SW480 (cell line): ENCODE measurements at places on chromosomes 1 and 21.

DNA sequence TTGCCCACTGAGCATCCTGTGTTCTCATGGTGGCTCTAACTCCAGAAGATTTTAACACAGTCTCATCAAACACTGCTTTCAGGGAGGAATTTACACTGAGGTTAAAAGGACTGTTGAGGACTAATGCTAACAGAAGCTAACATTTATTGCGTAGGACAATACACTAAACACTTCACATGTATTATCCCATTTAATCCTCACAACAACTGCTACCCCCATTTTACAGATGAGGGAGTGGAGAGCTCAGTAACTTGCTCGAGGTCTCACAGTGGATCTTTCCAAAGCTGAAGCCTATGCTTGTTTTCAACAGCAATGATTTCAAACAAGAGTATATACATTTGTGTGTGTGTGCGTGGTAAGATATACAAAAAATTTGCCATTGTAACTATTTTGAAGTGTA, 13.9 kb downstream of the ATF3 start:
- no peak for DNase-seq

- peak; percentile 90 for DNase-seq
These were observed 40.6 kb upstream of the MARK1 start for GRCh38 chr1:220487297-220487820.

- DNase-seq, result no peak
These were observed 22.7 kb downstream of the UCHL5 start for GRCh38 chr1:193036337-193037047.

GRCh38 chr1:154493276-154493675, 8.7 kb upstream of the TDRD10 start:
- no peak for DNase-seq

- peak; percentile 92 for DNase-seq
These were observed 1.1 kb upstream of the EPHA2 start for GRCh38 chr1:16156848-16157495.

DNA sequence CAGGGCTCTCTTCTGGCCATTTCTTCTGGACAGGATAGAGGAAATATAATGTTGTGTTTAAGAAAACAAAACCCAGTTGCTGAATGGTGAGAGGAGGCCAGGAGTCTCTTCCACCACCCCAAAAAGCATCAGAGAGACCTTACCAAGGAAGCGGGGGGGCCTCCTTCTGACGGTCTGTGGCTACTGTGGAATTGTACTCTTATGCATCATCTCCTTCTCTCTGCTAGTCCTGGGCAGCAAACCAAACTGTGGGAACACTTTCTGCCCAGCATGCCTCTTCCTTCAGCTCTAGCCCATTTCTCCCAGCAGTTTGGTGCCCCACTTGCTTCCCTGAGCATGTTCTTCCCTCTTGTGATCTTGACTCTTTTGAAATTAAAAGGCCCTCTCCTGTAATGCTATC, 157.7 kb downstream of the HHIPL2 start:
- DNase-seq, result no peak

GRCh38 chr1:206732992-206733391, 37.6 kb upstream of the IL19 start:
- DNase-seq, result no peak

DNA sequence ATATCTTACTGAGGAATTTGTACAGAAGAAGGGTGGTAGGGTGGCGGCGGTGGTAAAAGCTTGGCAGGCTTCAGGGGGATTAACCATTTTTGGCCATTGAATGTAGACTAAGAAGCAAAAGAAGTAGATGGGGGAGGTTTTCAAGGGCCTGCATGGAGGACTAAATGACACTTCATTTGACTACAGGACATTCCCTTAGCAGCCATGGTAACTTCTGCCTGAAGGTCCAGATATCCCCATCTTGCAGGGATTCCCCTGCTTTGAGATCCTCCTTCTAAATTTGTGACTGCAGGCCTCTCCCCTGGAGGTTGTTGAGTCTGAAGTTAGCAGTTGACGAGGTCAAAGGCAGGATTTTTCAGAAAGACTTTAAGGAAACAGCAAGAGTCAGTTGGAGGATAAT, 4.8 kb downstream of the VASH2 start:
- no peak for DNase-seq

- no peak for DNase-seq
These were observed 132.0 kb upstream of the C1orf21 start for GRCh38 chr1:184254849-184255248.

DNA sequence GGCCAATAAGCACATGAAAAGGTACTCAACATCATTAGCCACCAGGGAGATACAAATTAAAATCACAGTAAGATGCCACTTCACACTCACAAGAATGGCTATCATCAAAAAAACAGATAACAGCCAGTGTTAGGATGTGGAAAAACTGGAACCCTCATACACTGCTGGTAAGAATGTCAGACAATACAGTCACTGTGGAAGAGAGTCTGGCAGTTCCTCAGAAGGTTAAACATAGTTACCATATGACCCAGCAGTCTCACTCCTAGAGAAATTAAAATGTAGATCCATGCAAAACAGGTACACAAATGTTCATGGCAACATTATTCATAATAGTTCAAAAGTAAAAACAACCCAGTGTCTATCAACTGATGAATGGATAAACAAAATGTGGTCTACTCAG, 33.3 kb downstream of the LDLRAD1 start:
- DNase-seq, result no peak

GRCh38 chr1:150259217-150259616, 1.6 kb downstream of the CA14 start:
- no peak for DNase-seq

DNA sequence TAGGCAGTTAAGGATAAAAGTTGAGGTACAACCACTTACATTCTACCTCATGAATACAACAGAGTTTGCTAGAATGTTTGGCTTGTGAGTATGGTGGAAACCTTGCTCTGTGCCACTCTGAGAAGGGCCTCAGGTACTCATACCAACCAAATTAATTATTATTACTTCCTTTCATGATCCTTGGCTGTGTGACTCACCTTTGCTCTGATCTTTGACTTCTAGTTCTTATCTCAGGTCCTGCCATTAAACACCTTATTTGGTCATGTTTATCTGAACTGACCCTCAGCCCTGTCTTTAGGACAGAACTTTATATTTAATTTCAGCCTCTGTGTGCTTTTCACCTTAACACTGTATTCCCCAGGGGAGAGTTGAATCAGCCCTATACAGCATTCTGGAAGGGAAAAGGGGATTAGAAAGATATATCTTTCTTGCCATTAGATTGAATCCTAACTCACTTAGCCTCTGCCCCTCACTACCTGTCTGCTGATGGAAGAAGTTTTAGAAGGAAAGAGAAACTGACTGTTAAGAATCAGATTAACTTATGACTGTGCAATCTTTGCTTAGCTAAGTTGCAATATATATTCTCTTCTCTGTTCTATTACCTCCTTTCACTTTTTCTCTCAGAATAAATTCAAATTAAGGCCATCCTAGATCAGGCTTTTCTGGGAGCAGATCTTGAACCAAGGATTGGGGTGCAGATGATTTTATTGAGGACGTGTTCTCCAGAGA, 260.4 kb upstream of the DPYD start:
- no peak for DNase-seq

- DNase-seq, result peak; percentile 36
These were observed 23.6 kb downstream of the PTPRU start for GRCh38 chr1:29259802-29260441.
